NCI-H510A treated with DMSO at 0.1 percent for 48 hours (cell line): ENCODE measurements at places on chromosomes 4 and X.

- DNase-seq, result no peak
Observed at GRCh38 chrX:12471061-12471460, 320.2 kb upstream of the PRPS2 start.

DNA sequence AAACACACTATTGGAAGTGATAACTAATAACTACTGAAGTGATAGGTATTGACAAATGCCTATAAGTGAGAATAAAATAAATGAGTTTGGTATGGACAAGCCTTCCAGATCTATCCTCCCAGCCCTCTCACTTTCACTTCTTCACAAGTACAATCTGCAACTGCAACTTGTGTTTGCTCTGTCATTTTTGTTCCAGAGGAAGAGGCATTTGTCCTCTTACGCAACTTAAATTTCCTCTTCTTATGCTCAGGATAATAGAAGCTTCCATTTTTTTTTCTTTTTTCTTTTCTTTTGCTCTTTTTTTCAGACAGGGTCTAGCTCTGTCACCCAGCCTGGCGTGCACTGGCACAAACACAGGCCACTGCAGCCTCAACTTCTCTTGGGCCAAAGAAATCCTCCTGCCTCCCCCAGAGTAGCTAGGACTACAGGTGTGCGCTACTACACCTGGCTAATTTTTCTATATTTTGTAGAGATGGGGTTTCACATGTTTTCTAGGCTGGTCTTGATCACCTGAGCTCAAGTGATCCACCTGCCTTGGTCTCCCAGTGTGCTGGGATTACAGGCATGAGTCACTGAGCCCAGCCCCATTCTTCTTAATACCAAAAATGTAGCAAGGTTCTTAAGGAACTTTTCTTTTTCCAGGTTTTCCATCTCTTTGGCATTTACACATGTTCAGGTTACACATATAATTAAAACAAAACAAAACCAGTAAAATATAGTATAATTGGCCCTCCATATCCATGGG, 73.1 kb downstream of the PDGFC start:
- DNase-seq, result no peak

DNA sequence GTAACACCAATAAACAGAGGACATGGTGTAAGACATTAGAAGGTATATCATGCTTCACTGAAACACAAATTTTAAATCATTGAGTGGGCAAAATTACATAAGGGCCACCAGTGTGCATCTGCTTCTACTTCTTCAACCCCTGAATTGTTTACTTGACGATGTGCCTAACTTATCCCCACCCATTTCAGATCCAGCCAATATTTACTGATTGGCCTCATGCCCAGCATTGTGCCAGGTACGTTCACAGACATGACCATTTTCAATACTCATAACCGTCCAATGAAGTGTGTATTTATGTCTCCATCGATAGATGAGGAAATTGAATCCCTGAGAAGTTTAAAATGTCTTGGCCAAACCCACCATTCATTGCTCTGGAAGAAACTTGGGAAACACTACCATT, 208.3 kb upstream of the MID1 start:
- DNase-seq, result peak; percentile 72

GRCh38 chr4:62683799-62684566, 1483.9 kb downstream of the ADGRL3 start:
- no peak for DNase-seq

- DNase-seq, result no peak
Observed at GRCh38 chrX:81168391-81168790, 33.3 kb downstream of the HMGN5 start.

GRCh38 chrX:46547857-46548256, 2.6 kb upstream of the ZNF674 start:
- DNase-seq, result no peak

DNA sequence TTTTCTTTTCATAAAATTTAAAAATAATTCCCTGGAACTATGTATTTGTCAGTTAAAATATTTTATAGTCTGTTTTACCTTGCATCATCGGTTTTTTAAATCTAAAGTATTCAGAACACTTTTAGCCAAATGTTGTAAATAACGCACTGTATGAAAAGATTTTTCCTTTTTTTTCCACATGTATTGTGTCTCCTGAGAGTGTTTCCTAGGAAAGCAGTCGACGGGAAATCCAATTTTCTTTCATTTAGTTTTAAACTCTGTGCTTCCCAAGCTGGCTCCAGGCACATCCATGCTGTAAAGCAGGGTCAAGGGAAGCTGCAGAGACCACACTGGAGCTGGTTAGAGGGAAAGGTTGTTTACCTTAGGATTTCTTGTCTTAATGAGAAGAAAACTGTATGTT, 1724.3 kb upstream of the TENM3 start:
- DNase-seq, result no peak
